Spleen (tissue), 13 donors: ENCODE measurements at places on chromosomes 1 and 21.

- DNase-seq, result no peak
Measured at GRCh38 chr1:108851567-108851966, 5.3 kb downstream of the AKNAD1 start.

DNA sequence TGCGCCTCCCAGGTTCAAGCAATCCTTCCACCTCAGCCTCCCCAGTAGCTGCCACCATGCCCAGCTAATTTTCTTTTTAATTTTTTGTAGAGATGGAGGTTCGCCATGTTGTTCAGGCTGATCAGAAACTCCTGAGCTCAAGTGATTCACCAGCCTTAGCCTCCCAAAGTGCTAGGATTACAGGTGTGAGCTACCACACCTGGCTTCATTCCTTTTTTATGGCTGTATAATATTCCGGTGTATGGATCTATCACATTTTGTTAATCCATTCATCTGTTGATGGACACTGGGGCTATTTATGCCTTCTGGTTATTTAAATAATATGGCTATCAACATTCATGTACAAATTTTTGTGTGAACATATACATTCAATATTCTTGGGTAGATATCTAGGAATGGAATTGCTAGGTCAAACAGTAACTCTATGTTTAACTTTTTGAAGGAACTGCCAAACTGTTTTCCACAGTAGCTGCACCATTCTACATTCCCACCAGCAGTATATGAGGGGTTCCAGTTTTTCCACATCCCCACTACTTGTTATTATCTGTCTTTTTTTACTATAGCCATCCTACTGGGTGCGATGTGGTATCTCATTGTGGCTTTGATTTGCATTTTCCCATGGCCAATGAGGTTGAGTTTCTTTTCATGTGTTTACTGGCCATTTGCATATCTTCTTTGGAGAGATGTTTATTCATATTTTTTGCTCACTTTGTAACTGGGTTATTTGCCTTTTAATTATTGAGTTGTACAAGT lies 11.0 kb downstream of the SLC27A3 start:
- DNase-seq, result no peak

GRCh38 chr21:41066086-41066938 lies 101.6 kb upstream of the BACE2 start:
- no peak for DNase-seq

DNA sequence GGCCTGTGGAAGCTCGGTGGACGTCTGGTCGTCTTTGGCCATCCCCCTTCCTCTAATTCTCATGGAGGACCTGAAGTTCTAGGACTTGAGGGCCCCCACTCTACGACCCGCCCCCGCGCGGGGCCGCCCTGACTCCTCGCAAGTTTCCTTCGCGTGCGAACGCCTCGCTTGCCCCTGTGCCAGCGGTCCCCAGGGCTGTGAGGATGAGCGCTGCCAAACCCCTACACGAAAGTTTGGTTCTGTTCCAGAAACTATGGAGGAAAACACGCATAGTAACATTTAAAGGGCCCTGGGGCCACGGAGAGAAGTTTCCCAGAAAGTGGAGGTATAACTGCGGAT lies 304 bp upstream of the GNG12 start:
- DNase-seq, result no peak

GRCh38 chr1:204725821-204726448 lies 40.4 kb upstream of the LRRN2 start:
- DNase-seq, result no peak

- DNase-seq, result no peak
Measured at GRCh38 chr1:8204826-8205225, 113.1 kb upstream of the SLC45A1 start.
